Neural crest cell (in vitro differentiated cells): ENCODE measurements at places on chromosomes 1 and 21.
A peak's percentile ranks its signal among the peaks of the same experiment; 100 is the strongest.

DNA sequence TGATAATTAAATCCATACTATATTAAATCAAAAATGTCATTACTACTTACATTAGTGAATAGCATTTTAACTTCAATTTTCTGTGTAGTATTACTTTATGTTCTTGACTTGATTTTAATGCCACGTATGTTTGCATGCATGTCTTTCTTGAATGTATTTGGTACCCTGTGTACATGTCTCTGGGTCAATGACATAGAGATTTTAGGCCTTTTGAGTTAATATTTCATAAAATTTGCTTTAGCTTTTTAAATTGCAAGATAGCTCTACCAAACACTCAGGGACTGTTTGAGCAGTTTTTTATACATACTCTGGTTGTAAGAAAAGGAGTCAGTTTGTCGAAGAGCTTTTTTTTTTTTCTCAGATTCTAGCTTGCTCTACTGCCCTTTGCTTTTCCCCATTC lies 1.5 kb downstream of the MLLT11 start:
- no peak for DNase-seq

- DNase-seq = no peak
Measured at GRCh38 chr1:20070357-20070756, 363 bp downstream of the PLA2G5 start.

GRCh38 chr1:109500941-109501381 lies 7.1 kb downstream of the CYB561D1 start:
- no peak for DNase-seq

- DNase-seq = peak; percentile 53
Measured at GRCh38 chr1:63148825-63149645, 173.3 kb upstream of the FOXD3 start.

DNA sequence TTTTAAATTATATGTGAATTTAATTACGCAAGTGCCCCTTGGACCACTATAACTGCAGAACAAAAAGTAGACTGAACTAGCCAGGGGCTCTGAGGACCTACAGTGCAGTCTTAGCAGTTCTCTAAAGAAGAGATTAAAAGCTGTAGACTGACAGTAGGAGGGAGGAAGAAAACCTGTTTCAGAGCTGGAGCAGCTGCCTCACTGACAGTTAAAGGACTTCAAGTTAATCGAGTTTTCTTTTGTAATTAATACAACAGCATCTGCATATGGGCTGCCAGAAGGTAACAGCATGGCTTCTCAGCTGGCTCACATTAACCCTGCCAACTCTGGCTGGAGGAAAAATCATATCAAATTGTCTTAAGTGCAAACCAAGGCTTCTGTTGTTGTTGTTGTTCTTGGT lies 19.9 kb downstream of the DSTYK start:
- DNase-seq = no peak

GRCh38 chr1:246947255-246947654 lies 15.5 kb upstream of the AHCTF1 start:
- no peak for DNase-seq
